ENCODE measurements at places on chromosomes 11 and 22.

GRCh38 chr22:36350751-36351594 is 36.8 kb downstream of the MYH9 start:
- no peak for DNase-seq

DNA sequence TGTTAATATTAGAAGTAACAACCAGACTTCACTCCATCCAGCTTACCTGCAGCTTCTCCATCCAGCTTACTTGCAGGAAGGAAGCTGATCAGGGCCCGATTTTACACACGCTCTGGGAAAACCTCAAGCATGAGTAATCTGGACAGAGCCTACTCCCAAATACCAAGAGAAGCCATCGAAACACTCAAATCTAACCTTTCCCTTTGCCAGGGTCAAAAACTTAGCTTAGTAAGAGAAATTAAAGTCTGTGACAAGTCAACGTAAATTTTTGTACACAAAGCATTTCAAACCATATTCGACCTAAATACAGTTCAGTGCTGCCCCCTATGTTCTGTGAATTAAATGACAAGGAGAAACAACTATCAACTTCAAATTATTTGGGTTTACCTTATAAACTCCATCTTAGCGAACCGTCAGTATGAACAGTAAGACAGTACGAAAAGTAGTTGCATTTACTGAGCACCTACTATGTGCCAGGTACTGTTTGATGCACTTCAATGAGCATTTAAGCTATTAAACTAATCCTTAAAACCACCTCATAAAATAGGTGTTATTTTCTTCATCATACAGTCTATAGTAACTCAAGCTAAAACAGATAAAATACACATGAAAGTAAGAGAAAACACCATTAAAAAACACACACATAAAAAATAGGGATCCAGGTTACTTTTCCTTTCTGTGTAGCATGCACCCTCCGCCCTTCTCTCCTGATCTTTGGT is 36.9 kb downstream of the ARFGAP3 start:
- peak; percentile 29 for DNase-seq

GRCh38 chr22:44703255-44703870 is 1.4 kb downstream of the PRR5 start:
- no peak for DNase-seq

- peak; percentile 86 for DNase-seq
Measured at GRCh38 chr22:17774206-17774925, at the start of gene BID. Gene BID (minus strand): TSS chr22:17774469. CDS start chr22:17750116, 24,353 bp downstream.

DNA sequence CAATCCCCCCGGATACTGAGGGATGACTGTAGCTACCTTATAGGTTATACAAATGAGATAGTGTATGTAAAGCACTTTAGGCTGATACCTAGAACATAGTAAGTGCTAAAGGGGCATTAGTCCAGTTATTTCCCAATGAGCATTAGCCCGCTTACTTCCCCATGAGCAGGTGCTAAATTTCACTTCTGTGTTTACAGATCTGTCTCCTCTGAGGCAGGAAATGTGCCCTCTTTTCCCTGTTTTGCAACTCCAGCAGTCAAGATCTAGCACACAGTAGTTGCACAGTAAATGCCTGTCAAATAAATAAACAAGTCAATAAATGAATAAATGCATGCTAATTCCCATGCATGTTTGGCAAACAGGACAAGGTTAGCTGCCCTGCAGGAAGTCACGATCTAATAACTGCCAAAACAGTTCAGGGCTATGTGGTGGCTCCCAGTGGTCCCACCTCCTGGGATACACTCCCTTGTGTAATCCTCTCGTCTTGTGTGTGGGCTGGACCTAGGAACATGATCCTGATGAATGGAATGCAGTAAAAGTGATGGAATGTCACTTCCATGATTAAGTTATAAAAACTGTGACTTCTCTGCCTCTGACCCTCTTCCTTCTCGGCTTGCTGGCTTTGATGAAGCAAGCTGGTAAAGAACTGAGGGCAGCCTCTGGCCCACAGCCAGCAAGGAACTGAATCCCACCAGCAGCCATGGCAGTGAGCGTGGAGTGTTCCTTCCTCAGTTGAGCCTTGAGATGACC is 459.0 kb downstream of the SOX6 start:
- DNase-seq = peak; percentile 3

DNA sequence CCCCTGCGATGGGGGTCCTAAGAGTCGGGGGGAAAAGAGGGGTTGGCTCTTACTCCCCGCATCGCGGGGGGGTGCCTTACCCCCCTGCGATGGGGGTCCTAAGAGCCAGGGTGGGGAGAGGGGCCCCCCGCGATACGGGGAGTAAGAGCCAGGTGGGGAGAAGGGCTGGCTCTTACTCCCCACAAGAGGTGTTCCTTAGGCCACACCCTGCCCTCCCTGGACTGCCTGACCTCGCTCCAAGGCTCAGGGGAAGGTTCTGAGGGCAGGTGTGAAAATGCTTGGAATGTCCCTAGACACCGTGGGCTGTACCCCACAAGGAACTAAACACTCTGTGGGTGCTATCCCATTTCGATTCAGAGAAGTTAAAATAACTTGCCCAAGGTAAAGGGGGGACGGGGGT is 7.8 kb downstream of the UNC93B1 start:
- DNase-seq = no peak

- no peak for DNase-seq
Measured at GRCh38 chr11:115764176-115764575, 260.0 kb upstream of the CADM1 start.

- DNase-seq = no peak
Measured at GRCh38 chr22:23896523-23897186, 2.5 kb downstream of the MIF start.

DNA sequence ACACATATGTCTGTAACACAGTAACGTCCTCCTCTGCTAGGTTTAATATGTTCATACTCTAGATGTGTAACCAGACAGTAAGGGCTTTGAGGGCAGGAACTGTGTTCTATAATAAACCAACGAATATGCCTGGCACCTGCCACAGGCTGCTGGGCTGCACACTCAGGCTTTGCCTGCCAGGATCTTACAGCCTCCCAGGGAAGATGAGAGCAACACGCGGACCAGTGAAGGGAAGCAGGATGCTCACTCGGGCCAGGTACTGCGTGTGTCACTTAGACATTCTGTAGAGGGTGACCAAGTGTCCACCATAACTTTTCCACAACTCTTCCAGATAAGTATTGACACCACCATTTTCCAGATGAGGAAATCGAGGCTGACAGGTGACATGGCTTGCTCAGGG is 21.7 kb upstream of the BAIAP2L2 start:
- no peak for DNase-seq

Measured in suppressor macrophage treated with lipopolysaccharide for 4 hours (primary cell).